ENCODE measurements at places on chromosomes 12 and 14.

GRCh38 chr12:121712190-121712460 is 427 bp upstream of the TMEM120B start:
- no peak for DNase-seq

DNA sequence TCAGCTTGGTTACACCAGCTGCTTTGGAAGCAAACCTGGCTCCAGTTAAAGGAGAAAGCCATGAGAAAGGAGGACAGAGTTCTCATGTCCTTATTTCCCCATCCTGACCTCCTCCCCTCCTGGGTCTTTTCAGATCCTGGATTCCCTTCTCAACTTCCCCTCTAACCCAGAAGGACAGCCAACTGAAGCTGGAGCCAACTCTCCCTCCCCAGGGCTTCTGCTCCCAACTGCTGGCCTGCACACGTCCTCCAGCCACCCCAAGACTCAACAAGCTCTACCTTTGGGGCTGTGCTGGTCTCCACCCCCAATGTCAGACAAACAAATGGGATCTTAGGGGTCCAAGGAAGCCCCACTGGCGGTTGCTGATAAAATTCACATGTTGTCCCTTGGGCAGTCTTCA is 651.1 kb upstream of the TBX3 start:
- no peak for DNase-seq

DNA sequence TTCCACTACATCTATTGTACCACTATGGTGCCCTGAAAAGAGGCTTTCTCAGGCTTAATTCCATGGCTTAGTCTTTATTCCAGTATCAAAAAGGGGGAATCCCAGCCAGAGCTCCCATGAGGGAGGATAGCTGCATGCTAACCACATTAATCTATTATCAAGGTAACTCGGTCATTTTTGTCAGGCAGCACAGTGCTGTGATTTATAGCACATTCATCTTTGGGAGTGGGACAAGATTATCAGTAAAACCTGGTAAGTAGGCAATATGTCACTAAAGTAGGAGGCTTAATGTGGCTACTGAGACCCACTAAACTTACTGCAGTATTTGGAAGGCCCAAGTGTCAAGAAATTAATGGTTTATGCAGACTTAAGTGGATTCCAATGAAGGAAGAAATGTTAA is 58.9 kb downstream of the DAD1 start:
- DNase-seq, result no peak

DNA sequence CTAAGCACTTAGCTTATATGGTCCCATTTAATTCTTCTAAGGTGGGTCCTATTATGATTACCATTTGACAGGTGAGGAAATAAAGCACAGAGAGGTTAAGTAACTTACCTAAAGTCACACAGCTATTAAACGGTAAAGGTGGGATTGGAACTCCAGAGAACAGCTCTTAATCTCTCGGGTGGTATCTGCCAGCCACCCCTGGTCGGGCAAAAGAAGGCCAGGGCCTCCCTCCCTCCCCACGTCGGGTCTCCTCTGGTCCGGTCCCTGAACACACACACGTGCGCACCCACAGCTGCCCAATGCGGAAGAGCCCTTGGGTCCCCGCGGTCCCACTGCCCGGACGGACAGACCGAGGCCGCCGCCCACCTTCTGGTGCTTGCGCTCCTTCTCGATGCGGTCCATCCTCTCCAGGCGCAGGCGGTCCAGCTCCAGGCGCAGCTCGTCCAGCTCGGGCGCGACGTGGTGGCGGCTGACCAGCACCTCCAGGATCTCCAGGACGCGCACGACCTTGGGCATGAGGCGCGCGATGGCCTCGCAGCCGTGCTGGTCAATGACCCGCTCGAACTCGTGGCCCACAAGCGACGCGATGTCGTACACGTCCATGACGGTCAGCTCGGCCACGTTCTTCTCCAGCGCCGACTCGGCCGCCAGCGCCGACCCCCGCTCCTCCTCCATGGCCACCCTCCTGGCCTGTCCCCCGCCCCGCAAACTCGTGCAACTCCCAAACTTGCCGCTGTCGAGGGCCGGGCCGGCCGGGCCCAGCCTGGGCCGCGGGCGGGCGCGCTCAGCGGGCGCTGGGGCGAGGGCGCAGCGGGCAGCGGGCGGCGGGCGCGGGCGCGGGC is 490 bp downstream of the RILPL1 start:
- no peak for DNase-seq

DNA sequence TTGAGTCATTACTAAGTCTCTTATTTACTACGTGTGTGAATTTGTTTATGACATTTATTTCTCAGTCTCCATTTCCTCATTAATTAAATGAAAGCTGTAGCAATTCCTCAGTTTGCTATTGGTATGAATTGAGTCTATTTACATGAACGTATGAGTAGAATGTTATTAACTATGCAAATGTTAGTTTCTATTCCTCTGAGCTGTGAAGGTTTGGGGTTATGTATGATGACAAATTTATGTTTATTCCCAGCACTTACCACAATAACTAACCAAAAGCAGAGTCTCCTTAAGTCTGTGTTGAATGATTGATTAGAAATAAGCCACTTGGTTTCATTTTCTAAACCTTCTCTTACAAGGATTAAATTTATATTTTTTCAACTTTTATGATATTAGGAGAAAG is 1340.9 kb downstream of the FSCB start:
- DNase-seq, result no peak

DNA sequence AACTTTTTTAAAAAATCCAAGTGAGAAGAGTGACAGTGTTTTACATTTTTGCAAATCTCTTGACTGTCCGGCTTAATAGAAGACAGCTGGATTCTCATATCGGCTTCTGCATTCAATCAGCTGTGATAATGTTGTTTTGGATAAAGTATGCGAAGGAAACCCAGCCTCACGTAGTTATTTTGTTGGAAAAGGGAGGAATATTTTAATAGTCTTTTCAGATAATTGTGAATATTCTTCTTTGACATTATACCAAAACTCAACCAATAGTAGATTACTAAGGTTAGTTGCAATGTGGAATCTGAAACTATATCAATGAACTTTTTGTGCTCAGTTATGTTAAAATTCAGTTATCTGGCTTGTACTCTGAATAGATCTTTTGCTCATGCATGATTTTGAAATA is 276.5 kb downstream of the ZFP36L1 start:
- no peak for DNase-seq

DNA sequence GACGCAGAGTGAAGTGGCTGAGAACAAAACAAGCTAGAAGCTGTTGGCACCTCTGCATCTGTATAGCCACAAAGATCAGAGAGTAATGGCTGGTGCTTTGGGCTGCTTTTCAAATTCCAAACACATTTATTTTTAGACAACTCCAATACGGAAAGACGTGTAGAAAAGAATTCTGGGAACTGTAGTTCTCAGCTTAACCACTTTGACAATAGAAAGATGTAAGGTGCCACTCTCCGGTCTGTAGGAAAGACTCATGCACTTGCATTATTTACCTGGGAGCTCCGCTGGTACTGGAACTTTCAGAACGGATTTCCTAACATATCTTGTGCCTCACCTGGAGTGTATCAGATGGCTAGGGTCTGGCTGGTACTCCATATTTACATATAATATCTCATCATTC is 1.8 kb upstream of the OR4K2 start:
- DNase-seq, result no peak

- DNase-seq, result no peak
Observed at GRCh38 chr12:116878567-116879508, 2.4 kb downstream of the HRK start.

- DNase-seq, result no peak
Observed at GRCh38 chr14:21162081-21162480, 6.2 kb upstream of the OR5AU1 start.

- no peak for DNase-seq
Observed at GRCh38 chr12:84764001-84764400, 148.6 kb downstream of the SLC6A15 start.

- no peak for DNase-seq
Observed at GRCh38 chr14:24207104-24207551, 1.6 kb downstream of the TSSK4 start.

- DNase-seq, result no peak
Observed at GRCh38 chr12:131800594-131801135, 27.5 kb upstream of the MMP17 start.

DNA sequence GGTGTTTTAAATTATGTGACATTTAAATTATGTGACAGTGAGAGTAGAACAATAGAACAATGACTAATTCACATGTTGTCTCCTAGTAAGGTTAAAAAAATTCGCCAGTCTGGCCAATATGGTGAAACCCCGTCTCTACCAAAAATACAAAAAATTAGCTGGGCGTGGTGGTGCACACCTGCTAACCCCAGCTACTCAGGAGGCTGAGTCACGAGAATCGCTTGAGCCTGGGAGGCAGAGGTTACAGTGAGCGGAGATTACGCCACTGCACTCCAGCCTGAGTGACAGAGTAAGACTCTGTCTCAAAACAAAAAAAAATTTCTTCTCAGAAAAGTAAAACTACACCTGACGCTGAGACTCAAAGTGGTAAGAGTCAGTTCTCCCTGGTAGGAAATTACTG is 2.7 kb downstream of the CS start:
- no peak for DNase-seq

DNA sequence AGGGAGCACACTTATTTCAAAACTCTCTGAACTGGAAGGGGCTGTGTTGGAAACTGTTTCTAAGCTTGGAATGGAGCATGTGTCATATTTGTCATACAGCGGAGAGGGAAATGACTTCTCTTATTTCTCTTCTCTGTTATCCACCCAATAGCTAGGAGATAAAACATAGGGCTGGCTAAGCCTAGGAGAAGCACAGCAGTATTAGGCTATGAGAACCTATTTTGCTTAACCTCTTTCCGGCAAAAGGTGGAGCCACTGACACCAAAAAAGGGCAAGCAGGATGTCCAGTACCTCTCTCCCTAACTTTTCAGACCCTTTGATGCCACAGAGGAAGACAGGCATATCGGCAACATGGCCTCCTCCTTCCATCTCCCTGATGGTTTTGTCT is 148.3 kb downstream of the CRADD start:
- no peak for DNase-seq

DNA sequence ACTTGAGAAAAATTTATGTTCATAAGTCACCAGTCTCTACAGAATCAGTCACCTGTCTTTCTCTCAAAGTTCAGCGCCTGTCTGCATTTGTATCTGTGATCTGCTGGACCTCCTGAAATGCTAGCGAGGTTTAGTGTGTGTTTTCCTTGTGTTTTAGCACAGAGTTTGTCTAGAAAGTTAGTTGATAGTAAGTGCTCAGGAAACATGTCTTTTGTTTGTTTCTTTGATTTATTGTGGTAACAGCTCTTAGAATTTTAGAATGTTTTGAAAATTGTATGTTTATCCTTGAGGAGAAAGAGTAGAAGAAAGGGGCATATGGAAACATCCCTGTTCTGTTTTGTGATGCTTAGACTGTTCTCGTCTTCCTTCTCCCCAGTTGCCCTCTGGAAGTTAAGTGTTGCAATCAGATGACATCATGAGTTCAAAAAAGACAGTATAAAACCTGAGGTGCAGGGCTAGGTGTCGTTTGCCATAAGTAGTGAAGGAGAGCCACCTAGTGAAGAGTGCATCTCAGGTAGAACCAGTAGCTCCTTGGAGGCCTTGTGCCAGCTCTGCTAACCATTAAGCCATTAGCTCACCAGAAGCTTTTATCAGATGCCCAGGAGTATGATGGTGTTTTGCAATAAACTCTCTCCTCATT is 44.8 kb downstream of the FBXW8 start:
- peak; percentile 9 for DNase-seq

GRCh38 chr14:70773182-70773862 is 36.0 kb downstream of the MAP3K9 start:
- no peak for DNase-seq

DNA sequence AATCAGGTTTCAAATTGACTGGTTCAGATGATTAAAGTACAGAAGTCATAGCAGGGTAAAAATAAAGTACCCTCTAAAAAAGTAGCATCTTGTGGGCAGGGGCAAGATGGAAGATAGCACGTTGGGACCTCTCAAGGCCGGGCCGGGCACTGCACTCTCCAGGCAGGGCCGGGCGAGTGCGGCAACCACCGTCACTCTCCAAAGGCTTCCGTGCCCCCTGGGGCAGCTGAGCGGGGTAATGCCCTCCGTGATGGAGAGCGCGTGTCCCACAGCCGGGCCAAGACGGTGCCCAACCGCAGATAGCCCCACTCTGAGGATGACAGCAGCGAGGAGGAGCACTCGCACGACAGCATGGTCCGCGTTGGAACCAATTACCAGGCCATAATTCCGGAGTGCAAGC is 8.6 kb upstream of the PLXNC1 start:
- DNase-seq, result no peak

- no peak for DNase-seq
Observed at GRCh38 chr12:2374092-2374906, 321.5 kb downstream of the CACNA1C start.

DNA sequence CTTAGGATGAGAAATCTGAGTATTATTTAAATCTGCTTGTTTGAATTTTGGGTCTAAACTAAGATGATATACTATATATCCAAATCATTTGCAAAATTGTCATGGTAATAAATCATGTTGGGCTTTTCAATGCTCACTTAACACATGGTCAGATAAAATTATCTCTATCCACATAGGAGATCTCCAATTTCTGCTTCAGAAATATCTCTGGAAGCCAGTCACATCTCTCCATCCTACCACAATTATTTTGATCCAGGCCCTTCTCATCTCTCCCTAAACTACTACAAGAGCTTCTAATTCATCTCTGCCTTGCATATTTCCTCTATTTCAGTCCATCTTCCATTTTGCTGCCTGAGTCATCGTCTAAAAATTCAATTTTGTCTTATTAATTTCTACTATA is 3.8 kb downstream of the DCN start:
- DNase-seq, result no peak

- DNase-seq, result peak; percentile 61
Observed at GRCh38 chr14:24392325-24393091, 6.3 kb upstream of the NYNRIN start.

DNA sequence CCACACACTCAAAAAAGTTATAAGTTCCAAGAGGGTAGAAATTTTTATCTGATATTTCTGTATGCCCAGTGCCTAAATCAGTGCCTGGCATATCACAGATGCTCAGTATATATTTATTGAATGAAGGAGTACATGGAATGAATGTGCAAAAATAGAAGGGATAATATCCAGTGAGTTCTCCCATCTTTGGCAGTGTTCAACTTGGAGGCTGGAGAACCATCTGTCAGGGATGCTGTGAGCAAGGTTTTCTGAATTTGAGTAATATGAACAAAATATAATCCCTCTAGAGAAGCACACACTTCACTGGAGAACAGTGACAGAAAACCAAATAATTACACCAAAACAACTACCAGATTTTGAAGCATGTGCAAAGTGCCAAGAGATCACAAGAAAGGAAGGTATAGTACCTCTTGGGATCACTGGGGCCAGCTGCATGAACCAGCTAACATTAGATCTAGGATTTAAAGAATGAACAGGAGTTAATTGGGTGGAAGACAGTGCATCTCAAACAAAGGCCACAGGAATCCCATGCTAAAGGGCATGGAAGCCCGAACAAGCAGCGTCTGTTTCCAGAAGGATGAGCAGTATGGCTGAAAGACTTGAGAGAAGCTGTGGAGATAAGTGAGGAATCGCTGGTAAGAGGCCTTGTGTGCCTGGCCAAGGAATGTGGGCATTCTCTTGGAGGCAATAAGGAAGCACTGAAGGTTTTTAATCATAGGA is 11.5 kb downstream of the SLC8A3 start:
- DNase-seq, result no peak

GRCh38 chr12:94863321-94864035 is 140.0 kb downstream of the NDUFA12 start:
- no peak for DNase-seq
